ENCODE measurements at places on chromosomes 13 and 19. TPM values are rescaled to one million over a fixed set of nuclear protein-coding genes. Genes with fewer than 3 reads are reported as not detected.

LINGO3 gene
- total RNA-seq, result not detected

ATP8A2 gene
- total RNA-seq, result 0.92 TPM

OVOL3 gene
- 0.63 TPM for total RNA-seq

SMIM44 gene
- total RNA-seq, result not detected

TBXA2R gene
- total RNA-seq, result 0.70 TPM

ONECUT3 gene
- total RNA-seq, result not detected

IGFL1 gene
- total RNA-seq, result not detected
